CD4-positive, alpha-beta T cell treated with Interleukin-1 beta for 1 hour (primary cell): ENCODE measurements at places on chromosomes 2 and 18.

GRCh38 chr2:201559067-201559710 lies 84.1 kb downstream of the TMEM237 start:
- DNase-seq: no peak

DNA sequence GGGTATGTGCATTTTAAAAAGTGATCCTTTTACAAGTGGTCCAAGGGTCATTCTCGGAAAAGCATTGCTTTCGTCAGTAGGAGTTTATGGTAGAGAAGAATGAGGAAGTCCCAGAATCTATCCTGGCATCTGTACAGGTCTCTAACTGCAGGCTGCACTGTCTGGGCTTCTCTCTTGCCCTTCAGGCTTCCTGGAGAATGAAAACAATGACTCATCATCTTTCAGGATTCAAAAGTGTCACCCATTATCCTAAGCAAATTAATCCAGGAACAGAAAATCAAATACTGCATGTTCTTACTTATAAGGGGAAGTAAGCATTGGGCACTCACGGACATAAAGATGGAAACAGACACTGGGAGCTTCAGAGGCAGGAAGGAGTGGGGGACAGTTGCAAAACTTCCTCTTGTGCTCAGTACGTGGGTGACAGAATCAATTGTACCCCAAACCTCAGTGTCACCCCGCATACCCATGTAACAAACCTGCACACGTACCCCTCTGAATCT lies 60.2 kb upstream of the TXNDC2 start:
- DNase-seq: no peak

DNA sequence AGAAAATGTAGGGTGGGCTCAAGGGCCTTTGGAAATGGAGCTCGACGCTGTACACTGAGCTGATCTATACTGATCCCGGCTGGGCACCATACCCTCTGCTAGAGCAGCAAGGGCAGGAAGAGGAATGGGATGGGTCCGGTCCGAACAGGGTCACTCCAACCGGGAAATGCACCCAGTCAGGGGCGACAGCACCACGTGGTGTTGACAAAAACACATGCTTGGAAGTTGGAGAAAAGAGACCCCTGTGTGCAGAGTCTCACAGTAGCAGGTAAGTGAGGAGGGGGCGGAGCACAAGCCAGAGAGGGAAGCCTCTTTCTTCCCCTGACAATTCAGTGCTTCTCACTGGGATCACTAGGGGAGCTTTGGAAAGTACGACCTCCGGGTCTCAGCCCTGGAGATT lies 84.1 kb upstream of the ASB18 start:
- no peak for DNase-seq

- no peak for DNase-seq
Measured at GRCh38 chr2:54960164-54960563, 90.1 kb downstream of the RTN4 start.

GRCh38 chr18:80145196-80145804 lies 36.2 kb downstream of the ADNP2 start:
- DNase-seq: no peak

GRCh38 chr2:15829985-15830384 lies 110.4 kb upstream of the MYCN start:
- DNase-seq: no peak

- DNase-seq: no peak
Measured at GRCh38 chr18:39681061-39681460, 2115.5 kb upstream of the CELF4 start.

DNA sequence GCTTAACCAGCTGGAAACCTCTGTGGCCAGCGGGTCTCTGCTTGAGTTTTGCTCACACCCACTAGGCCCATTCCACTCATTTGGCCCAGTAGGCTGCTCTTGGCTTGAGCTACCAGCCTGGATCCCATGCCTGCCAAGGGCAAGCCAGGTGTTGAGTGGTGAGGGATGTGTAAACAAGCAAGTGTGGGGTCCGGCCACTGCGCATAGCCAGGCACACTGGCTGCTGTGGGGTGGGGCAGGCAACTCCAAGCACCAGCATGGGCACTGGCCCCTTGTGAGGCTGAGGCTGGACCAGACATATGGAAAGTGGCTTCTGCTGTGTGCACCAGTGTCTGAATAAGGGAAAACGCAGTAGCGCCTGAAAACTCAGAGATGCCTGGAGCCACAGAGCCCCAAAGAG lies 732.7 kb downstream of the NR4A2 start:
- no peak for DNase-seq

- DNase-seq: no peak
Measured at GRCh38 chr2:226575928-226576327, 223.7 kb downstream of the IRS1 start.

GRCh38 chr2:222303045-222303827 lies 4.4 kb upstream of the PAX3 start:
- no peak for DNase-seq

- DNase-seq: no peak
Measured at GRCh38 chr2:196288006-196288538, 116.7 kb upstream of the STK17B start.

GRCh38 chr2:145593280-145593679 lies 1073.4 kb upstream of the ZEB2 start:
- DNase-seq: no peak

DNA sequence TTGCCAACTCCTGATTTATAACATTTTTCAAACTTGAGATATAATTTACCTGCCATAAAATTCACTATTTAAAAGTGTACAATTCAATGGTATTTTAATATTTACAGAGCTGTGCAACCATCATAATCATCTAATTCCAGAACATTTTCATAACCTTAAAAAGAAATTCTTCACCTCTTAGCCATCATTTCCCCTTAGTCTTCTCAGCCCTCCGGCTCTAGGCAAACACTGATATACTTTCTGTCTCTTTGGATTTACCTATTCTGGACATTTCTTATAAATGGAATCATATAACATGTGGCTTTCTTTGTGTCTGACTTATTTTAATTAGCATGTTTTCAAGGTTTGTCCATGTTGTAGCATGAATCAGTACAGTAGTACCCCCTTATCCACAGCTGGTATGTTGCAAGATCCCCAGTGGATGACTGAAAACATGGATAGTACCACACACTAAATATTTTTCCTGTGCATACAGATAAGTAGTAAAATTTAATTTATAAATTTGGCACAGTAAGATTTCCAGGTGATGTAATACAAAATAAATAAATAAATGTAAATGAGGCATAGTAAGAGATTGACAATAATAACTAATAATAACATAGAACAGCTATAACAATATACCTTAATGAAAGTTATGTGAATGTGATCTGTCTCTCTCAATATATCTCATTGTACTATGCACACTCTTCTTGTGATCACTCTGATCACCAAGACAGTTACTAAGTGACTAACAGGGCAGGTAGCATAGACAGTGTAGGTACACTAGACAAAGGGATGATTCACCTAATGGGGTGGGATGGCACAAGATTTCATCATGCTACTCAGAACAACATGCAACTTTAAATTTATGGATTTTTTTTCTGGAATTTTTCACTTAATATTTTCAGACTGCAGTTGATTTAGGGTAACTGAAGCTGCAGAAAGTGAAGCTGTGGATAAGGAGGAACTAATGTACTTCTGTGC lies 73.1 kb downstream of the RAB3GAP1 start:
- DNase-seq: no peak

GRCh38 chr2:215812966-215813365 lies 200.4 kb downstream of the MREG start:
- DNase-seq: no peak

DNA sequence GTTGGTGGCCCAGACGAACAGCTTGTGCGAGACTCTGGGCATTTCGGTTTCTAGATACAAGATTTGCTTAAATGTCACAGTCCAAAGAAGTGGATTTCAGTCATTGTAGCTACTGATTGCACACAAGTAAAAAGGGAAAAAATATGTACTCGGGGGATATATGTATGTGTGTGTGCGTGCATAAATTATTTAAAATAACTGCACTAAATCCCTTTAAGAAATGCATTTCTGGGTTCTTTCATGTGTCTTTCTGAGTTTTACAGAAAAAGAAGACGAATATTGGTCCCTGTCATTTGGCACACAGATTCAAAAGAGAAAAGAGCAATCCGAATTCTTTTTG lies 2.1 kb upstream of the EPHA4 start:
- DNase-seq: no peak

DNA sequence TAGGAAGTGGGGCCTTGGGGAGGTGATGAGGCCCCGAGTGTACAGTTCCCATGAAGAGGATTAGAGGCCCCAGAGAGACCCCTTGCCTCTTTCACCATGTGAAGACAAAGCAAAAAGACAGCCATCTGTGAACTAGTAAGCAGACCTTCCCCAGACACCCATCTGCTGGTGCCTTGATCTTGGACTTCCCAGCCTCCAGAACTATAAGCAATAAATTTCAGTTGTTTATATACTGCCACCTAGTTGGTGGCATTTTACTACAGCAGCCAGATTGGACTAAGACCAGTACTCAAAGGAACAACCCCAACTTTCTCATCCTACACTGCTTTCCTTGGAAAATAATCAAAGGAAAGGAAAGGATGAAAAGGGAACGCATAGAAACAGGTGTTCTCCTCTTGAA lies 27.9 kb upstream of the CREG2 start:
- no peak for DNase-seq

DNA sequence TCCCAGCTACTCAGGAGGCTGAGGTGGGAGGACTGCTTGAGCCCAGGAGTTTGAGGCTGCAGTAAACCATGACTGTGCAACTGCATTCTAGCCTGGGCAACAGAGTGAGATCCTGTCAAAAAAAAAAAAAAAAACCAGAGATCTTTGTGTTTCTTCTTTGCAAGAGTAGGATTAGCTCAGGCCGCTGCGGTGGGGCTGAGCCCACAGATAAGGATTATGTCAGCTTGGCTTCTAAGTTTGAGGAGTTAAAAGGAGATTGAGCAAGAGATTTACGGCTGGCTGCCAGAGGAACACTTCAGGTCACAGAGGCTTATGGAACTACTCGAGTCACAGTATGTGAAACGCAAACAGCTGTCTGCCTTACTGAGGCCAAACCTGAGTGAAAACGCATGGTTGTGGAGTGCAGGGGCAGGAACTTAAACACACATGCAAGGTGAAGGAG lies 146.7 kb upstream of the L3MBTL4 start:
- no peak for DNase-seq
